ENCODE measurements at places on chromosomes 7 and 10.

DNA sequence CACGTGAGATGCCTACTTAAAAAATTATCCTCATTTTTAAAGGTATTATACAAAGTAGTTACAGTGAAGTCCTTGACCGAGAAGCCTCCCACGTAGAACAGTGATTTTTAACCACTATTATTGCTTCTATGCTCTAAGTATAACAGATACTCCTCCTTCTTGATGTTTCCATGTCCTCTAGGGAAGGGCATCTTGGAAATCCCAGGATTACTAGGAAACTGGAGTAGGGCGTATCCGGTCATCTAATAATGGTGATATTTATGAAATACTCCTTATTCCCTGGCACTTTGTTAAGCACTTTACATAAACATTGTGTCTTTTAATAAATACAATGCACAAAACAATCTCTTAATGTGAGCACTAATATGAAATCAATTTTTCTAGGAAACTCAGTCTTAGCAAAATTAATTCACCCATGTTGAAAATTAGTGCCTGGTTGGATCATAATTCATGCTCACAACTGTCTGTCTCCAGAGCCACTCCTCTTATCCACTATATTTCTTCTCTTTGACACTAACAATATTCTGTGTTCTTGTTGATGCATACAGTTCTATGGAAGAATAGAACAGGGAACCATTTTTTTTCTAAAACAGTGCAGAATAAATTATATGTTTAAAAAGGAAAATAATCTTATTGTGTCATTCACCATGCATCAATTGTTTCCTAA lies 128.6 kb upstream of the SEMA3E start:
- no peak for DNase-seq

- DNase-seq: no peak
These were observed 1026.8 kb downstream of the GATA3 start for GRCh38 chr10:9081253-9081652.

GRCh38 chr7:18076461-18076860 lies 48.8 kb upstream of the PRPS1L1 start:
- no peak for DNase-seq

DNA sequence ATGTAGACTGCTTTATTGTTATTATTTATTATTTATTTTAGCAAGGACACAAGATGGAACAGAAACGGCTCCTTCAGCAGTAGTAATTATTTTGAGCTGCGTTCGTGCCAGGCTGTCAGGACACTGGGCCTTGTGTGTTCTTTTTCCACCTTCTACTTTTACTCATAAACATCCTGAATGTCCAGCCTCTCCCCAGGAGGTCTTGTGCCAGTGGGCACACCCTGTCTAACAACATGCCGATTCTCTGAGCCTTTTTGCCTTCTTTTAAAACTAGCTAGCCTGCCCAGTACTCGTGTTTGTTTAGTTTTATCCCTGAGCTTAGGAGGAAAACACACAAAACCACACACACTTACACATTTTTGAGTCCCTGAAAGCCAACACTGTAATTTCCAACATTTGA lies 1.2 kb downstream of the SCIN start:
- no peak for DNase-seq

- no peak for DNase-seq
These were observed 12.9 kb upstream of the CRYGN start for GRCh38 chr7:151452680-151453325.

GRCh38 chr10:72254813-72255568 lies 18.7 kb upstream of the DDIT4 start:
- DNase-seq: peak; percentile 49

GRCh38 chr7:105886776-105887175 lies 10.4 kb upstream of the ATXN7L1 start:
- DNase-seq: no peak

GRCh38 chr7:36562121-36562520 lies 162.2 kb downstream of the AOAH start:
- no peak for DNase-seq

DNA sequence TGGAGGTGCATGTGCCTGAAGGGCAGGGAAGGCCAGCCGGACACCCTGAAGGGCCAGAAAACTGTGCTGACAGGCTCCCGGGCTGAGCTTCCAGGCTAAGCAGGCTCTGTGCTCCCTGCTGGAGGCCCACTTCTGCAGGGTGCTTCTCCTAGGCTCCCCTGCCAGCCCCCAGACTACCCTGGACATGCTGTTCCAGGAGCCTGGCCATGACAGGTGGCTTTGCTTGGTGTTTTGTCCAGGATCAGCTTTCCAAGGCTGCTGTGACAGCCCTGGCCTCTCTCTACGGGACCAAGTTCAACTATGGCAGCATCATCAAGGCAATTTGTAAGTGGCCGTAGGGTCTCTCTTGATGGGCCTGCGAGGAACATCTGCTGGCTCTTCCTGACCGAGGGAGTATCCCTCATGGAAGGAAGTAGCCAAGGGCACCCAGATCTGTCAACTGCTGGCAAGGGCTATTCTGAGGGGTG lies 5.3 kb downstream of the CPA1 start:
- no peak for DNase-seq

DNA sequence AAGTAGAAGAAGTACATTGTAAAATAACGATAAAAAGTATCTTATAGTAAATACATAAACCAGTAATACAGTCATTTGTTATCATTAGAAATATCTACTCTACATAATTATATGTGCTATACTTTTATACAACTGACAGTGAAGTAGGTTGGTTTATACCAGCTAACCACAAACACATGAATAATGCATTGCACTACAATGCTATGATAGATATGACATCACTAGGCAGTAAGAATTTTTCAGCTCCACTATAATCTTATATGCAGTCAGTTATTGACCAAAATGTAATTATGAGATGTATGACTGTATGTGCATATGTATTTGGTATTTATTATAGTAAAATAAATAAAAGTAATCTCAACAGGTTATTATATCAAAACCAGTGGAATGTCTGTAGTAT lies 23.4 kb upstream of the SGCE start:
- DNase-seq: no peak

- DNase-seq: no peak
These were observed 72.2 kb downstream of the DAGLB start for GRCh38 chr7:6375348-6376101.

DNA sequence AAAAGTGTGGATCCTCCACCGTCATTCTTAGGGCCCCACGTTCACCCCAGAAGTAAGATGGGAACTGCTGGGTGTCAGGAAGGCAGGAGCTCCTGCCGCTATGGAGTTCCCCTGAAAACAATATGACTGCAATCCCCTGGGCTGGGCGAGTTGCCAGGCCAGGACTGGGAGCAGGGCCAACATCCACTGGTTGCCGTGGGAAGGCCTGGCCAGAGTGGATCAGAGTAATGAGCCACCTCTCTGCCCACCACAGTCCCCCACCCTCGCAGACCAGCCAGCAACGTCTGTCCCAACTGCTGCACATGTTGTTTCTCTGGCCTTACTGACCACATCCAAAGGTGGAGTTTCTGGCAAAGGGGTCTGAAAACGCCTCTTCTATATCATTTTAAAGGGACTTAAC lies 86.6 kb downstream of the STRA8 start:
- no peak for DNase-seq

- no peak for DNase-seq
These were observed 554.9 kb downstream of the KCNMA1 start for GRCh38 chr10:77082601-77083252.

DNA sequence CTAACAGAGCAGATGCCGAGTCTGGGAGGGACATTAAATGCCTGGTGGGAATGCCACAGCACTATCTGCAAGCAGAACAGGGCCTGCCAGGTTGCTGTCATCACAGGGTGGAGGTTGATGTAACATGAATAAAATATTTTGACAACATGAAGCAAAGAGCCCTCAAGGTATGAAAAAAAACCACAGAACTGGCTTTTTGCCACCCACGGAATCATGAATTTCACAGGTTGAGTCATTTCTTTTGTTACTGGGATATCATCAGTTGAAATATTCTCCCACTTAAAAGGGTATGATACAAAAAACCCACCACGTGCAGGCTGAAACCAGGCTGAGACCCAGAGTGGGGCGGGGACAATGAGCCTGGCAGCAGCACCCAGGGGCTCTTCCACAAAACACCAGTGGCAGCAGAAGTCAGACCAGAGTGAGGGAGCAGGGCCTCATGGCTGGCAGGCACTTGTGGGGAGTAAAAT lies 220.1 kb downstream of the TNS3 start:
- DNase-seq: no peak

DNA sequence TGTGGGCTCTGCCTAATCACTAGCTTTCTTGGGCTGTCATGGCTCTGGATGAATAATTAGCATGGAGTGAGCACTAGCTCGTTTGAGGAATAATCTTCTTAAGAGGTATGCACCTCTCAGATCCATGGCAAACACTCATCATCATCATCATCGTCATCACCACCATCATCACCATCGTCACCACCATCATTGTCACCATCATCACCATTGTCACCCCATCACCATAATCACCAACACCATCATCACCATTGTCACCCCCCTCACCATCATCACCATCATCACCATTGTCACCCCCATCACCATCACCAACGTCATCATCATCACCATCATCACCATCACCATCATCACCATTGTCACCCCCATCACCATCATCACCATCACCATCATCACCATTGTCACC lies 60.8 kb upstream of the NMT2 start:
- DNase-seq: no peak

GRCh38 chr10:106296750-106297392 lies 867.6 kb downstream of the SORCS1 start:
- no peak for DNase-seq

GRCh38 chr10:8009031-8009430 lies 45.5 kb upstream of the GATA3 start:
- DNase-seq: no peak

GRCh38 chr10:73586583-73586984 lies 4.6 kb downstream of the USP54 start:
- DNase-seq: peak; percentile 92

- DNase-seq: no peak
These were observed 70.8 kb downstream of the CHN2 start for GRCh38 chr7:29265208-29265923.

GRCh38 chr10:89442289-89442688 lies 27.9 kb downstream of the IFIT5 start:
- no peak for DNase-seq

- no peak for DNase-seq
These were observed 176.2 kb downstream of the HERPUD2 start for GRCh38 chr7:35518767-35519166.

- no peak for DNase-seq
These were observed 22.4 kb upstream of the ZMIZ1 start for GRCh38 chr10:79046326-79046725.

DNA sequence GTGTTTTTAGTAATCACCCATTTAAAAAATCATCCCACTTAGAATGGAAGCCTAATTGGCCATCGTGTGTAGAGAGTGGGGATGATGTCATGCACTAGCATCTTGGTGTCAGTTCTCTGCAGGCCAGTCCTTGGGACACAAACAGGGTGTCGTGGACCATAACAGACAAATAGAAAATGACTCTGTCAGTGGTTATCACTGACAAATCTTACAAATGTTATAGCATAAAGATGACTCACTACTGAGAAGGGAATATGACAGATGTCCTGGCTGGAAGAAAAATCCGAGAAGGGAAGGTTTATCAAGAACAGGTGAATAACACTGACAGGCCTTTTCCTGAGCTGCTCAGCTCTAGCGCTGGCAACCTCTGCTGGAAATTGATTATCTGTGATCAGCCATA lies 10.6 kb downstream of the CABCOCO1 start:
- DNase-seq: no peak

GRCh38 chr7:30727061-30727945 lies 24.6 kb upstream of the INMT start:
- no peak for DNase-seq

DNA sequence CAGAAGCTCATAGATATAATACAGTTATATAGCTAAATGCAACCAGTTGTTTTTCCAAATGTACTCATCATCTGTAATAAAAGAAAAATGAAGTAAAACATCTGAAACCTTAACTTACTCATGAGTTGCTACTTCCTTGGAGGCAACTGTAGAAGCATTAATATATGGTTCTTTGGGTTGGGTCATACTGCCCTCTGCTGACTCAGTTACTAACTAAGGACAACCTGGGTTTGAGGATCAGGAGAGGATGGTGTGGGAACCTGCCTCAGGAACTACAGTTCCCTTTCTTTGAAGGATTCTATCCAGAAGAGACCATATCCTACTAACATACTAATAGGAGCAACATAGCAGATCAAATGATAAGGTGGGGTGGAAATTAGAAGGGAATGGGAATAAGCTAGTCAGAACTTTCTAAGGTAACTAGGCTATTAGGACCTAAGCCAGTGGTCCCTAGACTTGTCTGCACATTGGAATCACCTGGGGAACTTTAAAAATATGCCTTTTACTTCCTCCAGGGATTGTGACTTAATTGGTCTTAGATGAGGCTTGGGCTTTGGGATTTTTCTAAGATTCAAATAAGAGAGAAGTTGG lies 20.7 kb downstream of the COX15 start:
- peak; percentile 40 for DNase-seq

DNA sequence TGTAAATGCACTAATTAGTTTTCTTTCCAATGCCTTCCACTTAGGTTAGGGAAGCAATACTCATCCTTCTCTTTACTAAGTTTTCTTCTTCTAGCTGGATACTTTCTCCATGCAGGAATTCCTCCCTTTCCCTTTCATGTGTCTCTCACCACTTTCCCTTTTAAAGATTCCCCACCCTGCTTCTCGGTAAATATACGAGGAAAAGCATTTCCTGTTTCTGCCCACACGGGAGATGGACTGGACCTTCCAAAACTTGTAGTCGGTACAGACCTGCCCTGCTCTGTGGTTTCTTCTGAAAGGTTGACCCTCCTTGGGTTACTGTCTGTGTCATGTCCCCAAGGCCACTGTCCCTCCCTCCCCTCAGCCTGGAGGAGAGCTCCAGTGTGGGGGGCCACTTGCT lies 58.9 kb upstream of the LYZL2 start:
- no peak for DNase-seq

DNA sequence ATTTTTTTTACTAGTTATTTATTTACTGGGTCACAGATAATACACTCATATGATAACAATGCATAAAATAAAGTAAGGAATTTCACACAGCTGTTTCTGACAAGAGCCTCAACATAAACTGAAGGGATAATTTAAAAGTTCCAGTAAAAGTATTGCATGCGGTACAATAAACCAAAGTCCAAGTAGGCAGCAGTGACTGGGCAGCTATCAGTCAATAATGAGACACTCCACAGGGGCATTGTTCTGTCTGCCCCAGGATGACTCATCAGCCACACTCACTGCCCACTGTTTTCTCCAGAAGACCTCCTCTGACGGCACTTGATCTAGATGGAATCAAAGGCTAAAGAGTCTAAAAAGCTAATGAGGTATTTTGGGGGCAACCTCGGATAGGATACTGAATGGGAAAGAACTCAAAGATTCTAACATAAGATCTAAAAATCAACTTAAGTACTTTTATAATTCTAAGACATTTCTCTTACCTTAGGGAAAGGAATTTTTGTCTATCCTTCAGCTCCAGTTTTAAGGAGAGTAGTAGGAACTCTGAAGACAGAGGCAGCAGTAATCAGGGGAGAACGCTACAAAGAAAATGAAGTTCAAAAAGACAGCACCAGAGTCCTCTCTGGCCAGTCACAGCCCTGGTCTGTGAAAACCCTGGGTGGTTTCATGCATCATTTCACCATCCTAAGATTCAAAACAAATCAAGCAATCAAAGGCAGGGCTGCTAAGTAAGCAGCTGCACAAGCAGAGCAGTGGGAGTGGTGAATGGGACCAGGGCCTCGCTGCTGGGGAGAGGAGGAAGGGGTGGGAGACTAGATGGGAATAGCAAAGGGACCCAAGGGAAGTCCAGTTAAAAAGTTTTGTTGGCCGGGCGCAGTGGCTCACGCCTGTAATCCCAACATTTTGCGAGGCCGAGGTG lies 175.1 kb downstream of the AVL9 start:
- no peak for DNase-seq

Measured in GF-D8 (cell line).